ENCODE measurements at places on chromosomes 12 and 14. TPM values are rescaled to one million over a fixed set of nuclear protein-coding genes. Genes with fewer than 3 reads are reported as not detected.

The HOXC9 gene
- 0.23 TPM for total RNA-seq

The DTX3 gene
- total RNA-seq = 59.9 TPM

The EVL gene
- 42.5 TPM for total RNA-seq

The SALL2 gene
- 10.2 TPM for total RNA-seq

The REP15 gene
- 2.4 TPM for total RNA-seq

The NOVA1 gene
- 8.1 TPM for total RNA-seq

The C14orf93 gene
- total RNA-seq = 15.1 TPM

The RFLNA gene
- total RNA-seq = 13.7 TPM

GRCh38 chr12:116247377-116247776 lies 30.1 kb downstream of the MED13L start:
- DNase-seq = no peak

DNA sequence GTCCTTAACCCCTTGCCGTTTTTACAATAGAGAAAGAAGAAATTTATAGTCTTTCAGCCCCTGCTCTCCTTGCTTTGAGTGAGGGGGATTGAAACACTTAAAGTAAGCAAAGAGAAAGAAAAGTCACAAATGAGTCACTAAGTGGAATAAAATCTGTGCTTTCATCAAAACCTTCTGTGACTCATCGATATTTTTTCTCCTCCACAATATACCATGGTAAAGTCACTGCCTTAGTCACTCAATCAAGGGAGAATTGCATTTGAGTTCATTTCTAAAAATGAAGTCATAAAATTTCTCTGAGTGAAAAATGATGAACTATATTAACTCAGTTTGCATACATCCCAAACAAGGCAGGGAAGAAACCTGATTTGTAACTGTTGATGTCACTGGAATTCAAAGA lies 470.3 kb downstream of the FOXG1 start:
- no peak for DNase-seq

DNA sequence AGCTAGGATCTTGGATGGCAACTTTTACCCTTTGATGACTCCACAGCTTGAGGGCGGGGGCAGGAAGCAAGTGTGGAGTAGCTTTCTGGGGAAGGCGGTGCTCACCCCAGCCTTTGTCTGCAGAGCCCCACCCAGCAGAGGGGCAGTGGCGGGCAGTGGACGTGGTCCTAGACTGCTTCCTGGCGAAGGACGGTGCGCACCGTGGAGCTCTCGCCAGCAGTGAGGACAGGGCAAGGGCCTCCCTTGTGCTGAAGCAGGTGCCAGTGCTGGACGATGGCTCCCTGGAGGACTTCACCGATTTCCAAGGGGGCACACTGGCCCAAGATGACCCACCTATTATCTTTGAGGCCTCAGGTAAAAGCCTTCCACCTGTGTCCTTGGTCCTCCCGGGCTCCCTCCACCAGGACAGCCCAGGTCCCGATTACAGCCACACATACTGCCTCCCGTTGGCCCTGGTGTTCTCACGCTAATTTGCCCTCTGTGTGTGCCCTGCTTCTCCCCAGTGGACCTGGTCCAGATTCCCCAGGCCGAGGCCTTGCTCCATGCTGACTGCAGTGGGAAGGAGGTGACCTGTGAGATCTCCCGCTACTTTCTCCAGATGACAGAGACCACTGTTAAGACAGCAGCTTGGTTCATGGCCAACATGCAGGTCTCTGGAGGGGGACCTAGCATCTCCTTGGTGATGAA lies 1.2 kb downstream of the TAPBPL start:
- no peak for DNase-seq

DNA sequence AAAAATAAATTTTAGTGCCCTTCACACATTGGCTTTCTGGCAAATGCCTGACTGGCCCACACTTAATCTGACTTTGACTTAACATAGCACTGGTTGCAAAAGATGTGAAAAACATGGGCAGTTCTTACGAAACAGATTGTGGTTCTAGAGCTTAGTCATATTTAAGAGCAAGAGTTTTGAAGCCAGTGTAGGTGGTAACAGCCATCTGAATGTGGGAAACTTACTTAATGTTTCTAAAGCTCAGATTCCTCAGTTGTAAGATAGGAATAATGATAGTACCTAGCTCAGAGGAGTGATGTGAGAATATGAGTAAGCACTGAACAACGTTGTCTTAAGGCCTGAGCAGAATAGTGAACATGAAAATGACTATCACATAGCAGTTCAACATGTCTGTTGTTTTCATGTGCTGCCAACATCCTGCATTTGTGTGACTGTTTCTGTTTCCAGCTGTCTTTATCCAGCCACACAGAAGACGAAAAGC lies 262.7 kb downstream of the SYT1 start:
- DNase-seq = no peak

GRCh38 chr14:96252999-96253539 lies 2.9 kb upstream of the BDKRB1 start:
- no peak for DNase-seq

- no peak for DNase-seq
Measured at GRCh38 chr14:66078006-66078405, 408.2 kb upstream of the CCDC196 start.

GRCh38 chr14:91228112-91229004 lies 16.1 kb downstream of the GPR68 start:
- DNase-seq = no peak

GRCh38 chr14:41295734-41296133 lies 310.9 kb upstream of the LRFN5 start:
- no peak for DNase-seq

- no peak for DNase-seq
Measured at GRCh38 chr12:107331912-107332311, 238.6 kb upstream of the CRY1 start.

GRCh38 chr12:3987571-3987970 lies 114.4 kb upstream of the PARP11 start:
- no peak for DNase-seq

DNA sequence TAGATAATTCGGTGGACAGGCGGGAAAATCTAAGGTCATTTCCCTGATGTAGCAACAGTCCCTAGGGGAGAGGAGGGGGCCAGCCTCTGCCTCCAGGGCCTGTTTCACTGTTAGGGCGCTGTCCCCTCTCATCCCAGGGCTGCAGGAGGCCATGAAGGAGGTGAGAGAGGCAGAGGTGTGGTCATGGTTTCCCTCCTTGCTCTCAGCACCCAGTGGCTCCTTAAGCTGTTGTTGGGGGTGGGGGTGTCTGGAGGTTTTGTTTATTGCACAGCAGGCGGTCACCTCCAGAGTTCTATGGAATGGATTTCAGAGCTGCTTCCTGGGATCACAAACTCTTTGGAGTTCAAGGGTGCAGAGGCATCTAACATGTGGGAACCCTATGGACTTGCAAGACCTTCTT lies 212.5 kb upstream of the RTL1 start:
- peak; percentile 1 for DNase-seq

GRCh38 chr14:102474934-102475333 lies 34.6 kb downstream of the ANKRD9 start:
- peak; percentile 33 for DNase-seq

GRCh38 chr12:20248646-20249045 lies 119.7 kb upstream of the PDE3A start:
- DNase-seq = no peak

GRCh38 chr14:71711125-71711524 lies 221.1 kb upstream of the RGS6 start:
- DNase-seq = no peak

GRCh38 chr12:4745249-4745648 lies 25.0 kb downstream of the GALNT8 start:
- DNase-seq = no peak

DNA sequence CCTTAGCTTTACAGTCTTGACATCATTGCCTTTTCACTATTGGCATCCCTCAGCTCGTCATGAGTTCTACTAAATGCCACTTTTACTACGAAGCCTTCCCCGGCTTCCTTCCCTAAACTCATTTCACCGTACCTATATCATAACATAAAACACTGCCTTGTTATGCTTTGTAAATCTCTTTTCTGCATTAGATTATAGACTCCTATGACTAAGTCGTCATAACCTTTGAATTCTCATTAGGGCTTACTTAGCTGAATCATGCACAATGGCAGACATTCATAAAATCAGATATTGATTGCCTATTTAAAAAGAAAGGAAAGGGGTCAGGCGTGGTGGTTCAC lies 21.0 kb downstream of the BTG1 start:
- no peak for DNase-seq

DNA sequence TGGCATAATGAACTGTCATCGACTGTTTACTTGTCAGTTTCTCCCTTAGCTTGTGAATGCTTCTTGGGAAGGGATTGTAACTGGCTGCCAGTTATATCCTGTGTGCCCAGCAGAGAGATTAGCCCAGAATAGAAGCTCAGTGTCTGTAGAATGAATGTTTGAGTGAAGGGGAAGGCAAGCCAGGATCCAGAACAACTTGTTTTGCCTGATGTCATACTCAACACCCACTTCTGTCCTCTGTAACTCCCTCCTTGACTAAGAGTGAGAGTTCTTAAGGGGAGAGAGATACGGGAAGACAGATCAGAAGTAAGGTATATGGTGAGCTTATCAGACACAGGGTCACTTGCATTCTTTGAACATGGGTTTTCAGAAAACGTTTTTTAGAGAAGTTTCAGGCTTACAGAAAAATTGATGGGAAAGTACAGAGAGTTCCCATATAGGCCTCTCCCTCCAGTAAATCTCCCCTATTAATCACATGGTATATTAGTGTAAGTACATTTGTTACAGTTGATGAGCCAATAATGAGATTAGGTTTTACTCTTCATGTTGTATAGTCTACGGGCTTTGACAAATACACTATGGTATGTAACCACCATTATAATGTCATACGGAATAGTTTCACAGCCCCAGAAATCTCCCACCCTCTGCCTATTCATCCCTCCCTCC lies 5.6 kb upstream of the SPPL3 start:
- DNase-seq = no peak

GRCh38 chr14:73381380-73382013 lies 76.8 kb downstream of the NUMB start:
- DNase-seq = no peak

GRCh38 chr14:42965512-42965911 lies 1358.8 kb downstream of the LRFN5 start:
- no peak for DNase-seq

DNA sequence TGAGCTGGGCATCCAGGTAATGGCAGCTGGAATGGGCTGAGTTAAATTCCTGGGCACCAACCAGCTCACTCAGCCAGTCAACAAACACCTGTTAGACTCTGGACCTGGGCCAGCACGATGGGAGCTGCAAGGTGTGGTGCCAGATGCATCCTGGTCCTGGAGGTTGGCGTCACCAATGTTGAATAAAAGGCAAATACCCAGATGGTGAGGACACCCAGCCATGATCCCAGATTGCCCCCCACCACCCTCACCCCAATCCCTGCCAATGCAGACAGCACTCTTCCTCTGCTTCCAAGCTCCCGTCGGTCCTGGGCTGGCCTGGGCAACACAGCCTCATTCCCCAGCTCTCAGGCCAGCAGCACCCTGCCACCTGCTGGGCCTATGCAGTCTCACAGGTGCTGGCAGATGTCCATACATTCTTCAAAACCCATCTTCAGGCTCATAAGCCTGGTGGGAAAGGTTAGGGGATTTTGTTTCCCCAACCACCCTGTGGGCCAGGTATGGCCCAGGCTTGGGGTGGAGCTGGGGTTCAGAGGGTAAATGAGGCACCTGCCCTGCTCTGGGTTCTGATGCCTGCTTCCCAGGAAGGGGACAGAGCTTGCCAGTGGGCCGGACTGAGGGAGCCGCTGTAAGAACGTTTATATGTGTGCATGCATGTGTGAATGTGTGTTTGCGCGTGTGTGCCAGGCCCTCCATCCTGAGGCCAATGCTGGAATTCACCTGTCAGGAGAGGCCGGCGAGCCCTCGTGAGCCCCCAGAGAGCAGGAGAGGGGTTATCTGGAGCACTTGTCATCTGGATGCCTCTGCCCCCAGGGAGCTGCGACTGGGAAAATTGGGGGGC lies 58.0 kb downstream of the LGMN start:
- peak; percentile 53 for DNase-seq

DNA sequence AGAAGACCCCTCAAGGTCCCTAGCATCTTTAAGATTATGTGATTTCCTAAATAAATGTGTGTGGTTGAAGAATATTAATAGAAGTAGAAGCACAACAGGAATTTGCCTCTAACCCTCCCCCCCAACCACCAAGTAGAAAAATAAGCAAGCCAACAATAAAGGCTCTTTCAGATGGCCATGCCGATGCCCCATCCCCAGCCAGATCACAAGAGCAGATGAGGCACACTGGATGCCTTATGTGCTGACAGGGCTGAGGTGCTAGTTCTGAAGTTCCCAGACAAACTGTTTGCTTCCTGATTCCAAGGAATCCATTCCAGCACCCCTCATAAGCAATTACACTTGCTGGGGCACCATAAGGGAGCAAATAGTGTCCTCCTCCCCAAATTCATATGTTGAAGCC lies 90.0 kb downstream of the SSPN start:
- no peak for DNase-seq

DNA sequence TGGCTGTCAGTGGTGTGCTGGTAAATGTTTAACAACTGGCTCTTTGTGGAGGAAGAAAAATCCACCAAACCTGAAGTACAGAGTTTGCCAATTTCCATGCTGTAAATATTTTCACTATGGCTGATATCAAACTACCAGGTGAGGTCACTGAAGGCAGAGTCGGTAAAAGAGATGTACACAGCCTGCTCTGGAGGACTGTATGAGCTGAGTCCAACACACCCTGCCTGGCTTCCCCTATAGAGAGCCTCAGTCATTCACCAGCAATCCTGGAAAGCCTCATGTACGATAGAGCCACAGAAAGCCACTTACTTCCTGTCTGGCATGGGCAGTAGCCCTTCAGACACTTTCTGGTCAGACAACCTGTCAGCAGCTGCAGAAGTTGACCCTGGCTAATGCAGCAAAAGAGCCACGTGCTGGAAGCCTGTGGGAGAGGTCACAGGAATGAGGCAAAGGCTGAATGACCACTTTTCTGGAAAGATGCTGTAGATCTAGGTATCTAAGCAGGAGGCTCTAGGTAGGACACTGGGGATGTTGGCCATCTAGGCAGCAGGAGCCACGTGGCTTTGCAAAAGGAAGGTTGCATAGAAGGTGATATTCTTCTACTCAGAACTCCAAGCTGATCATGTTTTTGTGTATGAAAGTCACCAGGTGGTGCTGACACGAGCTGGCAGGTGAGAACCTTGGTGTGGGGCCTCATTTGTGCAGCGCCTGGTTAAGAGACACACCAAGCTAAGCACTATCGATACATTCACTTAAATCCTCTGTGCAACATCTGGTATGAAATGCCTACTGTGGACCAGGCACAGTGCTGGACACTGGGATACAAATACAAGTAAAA lies 553.9 kb downstream of the VRK1 start:
- DNase-seq = no peak

DNA sequence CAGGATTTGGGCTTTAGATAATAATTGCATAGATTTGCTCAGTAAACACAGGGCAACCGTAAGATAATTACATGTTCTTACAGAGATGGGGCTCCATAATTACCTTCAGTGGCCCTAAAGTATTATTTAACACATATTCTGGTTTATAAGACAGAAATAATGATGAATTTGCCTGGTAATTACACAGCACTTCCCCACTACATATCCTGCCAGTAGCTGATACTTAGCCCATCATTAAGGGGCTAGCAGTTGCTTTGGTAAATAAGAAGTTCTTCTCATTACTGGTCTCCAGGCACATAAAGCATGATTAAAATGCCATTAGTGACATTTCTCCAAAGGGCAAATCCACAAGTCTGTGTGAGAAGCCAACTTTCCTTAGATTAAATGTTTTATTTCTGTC lies 158.7 kb downstream of the NUAK1 start:
- no peak for DNase-seq
